ENCODE measurements at places on chromosomes 1 and 21.
A peak's percentile ranks its signal among the peaks of the same experiment; 100 is the strongest.

DNA sequence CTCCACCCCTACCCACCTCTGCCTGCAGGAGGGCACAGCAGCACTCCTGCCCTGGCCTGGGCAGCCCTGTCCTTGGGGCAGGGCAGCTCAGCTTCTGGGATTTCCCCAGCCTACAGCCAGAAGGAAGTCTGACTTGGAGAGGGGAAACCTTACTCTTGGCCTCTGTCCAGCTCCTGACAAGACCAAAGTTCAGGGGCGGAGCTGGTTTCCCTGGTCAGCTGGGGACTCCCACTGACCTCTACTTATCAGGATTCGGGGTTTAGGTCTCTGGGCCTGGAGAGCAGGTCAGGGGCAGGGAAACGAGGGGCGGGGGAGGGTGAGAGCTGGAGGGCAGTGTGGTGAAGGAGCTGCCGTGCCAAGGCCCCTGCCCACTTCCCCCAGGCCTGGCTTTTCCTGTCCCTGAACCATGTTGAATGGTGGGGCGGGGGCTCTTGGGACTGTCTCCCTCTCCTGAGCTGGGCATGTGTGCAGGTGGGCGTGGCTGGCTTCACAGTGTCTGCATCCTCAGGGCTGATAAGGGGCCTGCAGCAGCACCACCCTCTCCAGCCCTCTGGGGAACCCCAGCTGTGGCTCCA, 16.8 kb upstream of the ETV3 start:
- DNase-seq: no peak

- DNase-seq: no peak
These were observed 86.9 kb downstream of the ADARB1 start for GRCh38 chr21:45161038-45161945.

DNA sequence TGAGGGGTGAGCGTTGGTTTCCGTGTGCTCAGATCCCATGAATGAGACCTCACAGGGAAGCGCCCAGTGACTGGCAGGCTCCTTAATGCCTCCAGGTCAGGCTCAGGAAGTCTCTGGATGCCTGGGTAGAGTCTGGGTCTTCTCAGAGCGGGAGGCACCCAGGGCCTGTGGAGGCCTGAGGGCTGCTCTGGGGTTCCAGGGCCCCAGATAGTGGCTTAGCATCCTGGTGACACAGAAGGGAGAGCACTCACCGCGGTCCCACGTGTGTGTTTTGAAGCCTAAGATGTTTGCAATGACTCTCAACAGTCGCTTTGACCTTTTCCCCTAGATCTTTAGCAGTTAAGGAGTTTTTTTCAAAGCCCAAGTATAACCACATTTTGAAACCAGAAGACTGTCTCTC, 25.0 kb downstream of the PRMT2 start:
- no peak for DNase-seq

- no peak for DNase-seq
These were observed 66.1 kb upstream of the RPL11 start for GRCh38 chr1:23625459-23625858.

GRCh38 chr1:56798053-56798471, 21.1 kb downstream of the FYB2 start:
- no peak for DNase-seq

DNA sequence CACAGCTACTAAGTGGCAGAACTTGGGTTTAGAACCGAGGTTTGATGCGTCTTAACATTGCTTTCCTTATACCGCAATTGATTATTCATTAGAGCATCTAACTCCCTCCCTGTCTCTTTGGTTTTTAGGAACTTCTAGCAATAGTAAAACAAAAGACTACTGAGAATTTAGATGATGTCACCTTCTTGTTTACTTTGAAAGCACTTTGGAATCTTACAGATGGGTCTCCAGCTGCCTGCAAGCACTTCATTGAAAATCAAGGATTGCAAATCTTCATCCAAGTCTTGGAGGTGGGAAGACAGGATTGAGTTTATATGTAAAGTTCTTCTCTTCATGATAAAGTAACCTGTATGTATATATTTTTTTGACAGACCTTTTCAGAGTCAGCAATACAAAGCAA, 35.0 kb downstream of the ZYG11A start:
- no peak for DNase-seq

DNA sequence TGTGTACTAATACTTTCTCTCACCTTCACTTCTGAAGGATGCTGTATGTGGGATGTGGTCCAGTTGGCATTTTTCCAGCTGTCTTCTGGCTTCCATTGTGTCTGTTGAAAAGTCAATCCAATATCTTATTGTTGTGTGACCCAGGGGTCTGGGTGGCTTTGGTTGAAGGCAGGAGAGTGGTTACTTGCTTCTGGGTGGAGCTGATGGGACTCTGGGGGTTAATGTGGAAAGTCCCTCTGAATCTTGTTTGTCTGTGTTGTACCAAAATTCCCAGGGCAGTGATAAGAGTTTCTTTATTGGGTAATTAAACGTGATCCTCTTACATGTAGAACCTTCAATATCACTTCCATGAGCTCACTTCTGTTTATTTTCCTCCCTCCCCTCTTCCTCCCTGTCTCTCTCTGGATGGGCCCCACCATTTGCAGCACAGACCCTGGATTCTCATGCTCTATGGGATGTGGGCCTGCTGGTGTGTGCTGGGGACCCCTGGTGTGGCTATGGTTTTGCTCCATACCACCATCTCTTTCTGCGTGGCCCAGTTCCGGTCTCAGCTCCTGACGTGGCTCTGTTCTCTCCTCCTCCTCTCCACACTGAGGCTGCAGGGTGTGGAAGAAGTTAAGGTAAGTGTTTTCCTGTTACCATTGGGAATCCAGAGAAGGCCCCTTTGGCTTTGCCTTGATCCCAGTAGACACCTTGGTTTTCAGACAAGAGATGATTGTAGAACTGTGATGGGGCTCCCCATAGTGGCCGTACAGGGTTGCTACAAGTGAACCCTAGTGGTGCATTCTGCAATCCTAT, 71.5 kb downstream of the HHAT start:
- peak; percentile 14 for DNase-seq

DNA sequence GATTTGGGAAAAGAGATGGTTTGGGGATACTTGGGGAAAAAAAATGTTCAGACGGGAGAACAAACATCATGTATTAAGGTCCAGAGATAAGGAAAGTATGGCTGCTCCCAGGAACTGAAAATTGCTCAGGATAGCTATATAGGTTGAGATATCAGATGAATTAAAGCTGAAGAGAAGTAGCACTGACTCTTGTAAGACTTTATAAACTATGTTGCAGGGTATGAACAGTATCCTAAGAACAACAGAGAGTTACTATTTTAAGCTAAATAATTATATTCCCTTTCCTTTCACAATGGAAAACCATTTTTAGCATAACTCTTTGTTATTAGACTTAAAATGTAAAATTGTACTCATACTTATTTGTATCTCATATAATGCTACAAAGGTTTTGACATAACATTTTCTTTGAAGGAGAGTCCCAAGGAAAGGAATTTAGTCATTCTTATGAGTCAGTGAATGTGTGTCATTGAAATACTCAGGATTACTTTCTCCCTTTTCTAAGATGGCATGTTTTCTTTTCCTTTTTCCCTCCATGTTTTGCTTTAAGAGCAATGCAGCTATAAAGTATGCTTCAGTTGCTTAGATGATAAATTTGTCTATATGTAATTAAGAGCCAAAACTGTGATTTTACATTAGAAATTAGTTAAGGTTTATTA, 139.4 kb upstream of the KIAA1614 start:
- DNase-seq: no peak

- no peak for DNase-seq
These were observed 39.0 kb upstream of the USH2A start for GRCh38 chr1:216462066-216462775.

DNA sequence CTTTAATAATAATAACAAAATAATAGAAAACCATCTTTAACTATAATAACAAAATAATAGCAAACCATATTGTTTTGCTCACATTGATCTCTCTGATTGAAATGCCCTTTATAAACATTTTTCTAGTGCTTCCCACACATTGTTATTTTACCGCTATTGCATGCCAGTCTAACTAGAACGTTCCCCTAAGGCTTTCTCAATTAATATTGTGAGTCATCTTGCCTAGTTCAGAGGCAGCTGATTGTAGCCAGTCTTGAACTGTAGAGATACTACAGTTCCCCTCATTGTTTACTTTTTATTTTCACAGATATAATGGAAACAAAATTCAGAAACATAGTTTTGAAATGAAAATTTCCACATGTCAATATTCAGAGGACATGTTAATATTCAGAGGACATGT, 192.3 kb upstream of the ADGRL4 start:
- no peak for DNase-seq

- DNase-seq: no peak
These were observed 62.1 kb downstream of the CACNA1E start for GRCh38 chr1:181545395-181545794.

DNA sequence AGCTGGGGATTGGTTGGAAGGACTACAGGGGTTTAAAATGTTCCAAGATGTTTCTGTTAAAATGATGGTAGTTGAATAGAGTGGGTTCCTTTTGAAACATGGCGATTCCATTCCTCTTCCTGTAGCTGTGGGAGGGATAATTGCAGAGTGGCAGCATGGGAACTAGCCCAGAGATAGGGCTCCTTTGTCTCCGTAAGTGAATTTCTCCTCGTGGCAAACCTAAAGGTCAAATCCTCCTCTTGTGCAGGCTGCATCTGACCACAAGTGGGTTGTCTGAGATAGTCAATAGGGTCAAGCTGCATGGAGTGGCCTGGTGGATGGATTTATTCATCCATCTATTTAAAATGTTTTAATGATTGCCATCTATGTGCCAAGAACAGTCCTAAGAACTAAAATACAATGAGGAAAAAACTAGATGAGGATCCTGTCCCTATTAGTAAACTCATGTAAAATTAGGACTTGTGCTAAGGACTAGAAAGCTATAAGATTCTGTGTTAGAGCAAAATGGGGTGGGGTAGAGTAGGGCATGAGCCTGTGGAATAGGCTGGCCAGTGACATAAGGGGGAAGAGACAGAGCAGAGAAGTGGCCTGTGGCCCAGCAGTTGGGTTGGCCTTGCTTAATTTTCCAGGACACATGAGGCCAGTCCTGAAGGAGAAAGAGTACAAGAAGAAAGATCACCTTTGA, 89.1 kb upstream of the IVNS1ABP start:
- DNase-seq: no peak

DNA sequence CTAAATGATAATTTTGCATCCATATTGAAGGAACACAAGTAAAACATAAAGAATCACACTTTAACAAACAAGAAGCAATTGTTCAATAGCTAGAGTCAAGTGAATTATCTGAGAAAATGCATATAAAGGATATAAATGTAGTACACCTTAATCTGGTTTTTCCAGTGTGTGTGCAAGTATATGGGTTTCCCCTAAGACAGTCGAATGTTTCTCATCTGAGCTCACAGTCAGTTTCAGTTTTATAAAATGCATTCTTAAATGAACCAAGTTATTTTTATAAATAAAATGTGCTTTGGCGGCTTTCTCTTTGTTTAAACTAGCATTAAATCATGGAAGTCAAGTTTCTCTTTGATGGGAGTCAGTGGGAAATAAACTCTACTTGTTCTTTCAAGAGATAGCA, 125.9 kb downstream of the PTPRC start:
- DNase-seq: no peak

DNA sequence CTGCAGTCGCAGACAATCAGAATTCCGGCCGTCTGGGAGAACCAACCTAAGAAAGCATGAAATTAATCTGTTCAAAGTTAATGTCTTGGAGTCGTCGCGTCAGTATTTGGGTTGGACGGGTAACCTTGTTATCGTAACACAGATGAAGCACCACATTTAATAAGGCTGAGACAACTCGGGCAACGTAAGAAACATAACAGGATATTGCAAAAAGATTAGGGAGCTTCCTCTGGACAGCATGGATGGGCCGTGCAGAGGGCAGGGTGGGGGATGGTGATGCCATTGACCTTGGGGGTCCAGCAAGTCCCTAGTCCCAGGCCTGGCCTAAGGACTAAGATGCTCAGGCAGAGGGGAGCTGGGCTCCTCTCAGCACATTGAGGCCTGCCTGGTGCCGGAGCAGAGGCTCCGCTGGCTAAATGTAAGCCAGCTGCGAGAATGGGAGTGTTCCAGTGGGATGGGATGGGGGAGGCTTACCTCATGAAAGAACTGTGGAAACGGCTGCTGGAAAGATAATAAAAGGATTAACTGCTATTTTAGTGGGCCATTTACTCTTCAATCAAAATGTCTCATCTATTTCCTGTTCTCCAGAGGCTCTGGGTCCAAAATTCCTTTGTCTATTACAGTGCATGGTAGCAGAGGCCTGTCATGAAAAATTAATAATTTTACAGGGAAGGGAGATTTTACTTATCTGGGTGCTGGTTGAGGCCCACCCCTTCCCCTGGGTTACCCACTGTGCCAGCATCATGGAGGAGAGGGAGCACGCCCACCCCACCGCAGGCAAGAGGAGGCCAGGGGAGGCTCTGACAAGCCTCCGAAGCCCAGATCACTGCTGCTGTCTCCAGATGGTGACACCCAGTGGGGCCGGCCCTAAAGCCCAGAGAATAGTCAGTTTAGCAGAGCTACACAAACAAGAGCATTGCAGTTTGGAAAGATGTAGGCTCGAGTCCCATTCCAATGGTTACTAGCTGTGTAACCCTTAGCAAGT, 131.6 kb downstream of the DMRTB1 start:
- no peak for DNase-seq

- no peak for DNase-seq
These were observed 271.6 kb downstream of the KCNJ6 start for GRCh38 chr21:37644636-37645035.

DNA sequence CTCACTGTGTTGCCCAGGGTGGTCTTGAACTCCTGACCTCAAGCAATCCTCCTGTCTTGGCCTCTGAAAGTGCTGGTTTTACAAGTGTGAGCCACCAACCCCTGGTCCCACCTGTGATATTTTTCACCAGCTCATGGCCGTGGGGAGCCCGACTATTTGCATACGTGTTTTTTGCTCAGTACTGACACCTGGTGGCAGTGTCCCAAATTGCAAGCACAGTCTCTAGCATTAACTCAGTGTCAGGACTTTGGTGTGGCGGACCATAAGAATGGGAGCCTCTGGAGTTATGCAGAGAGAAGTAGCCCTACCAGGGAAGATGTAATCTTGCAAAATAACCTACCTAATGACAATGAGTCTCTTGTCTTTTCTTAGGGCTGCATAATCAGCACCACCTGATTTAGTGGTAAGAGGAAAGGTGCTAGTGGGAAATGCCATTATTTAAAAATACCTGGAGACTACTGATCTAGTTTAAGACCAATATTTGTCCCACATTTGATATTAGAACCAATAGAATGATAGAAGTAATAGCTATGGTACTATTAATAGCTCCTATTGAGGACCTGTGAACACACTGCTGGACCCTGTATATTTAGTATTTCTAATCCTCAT, 305.4 kb downstream of the DISC1 start:
- DNase-seq: no peak

DNA sequence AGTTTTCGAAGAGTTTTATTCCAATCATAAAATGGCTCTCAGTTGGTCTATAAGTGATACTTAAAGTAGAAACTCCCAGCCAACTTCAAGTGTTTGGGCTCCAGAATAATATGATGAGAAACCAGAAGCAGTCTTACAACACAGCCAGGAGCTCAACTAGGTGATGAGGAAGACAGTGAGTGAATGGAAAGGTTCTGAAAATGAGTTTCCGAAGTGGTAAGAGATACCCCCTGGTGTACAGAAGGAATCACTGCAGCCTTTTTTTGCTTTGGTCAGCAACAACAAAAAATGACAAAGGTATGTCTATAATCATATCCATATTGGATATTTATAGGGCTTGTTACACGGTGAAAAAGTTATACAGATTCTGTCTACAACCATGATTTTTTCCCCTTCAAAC, 16.5 kb downstream of the KRTAP19-1 start:
- DNase-seq: no peak

GRCh38 chr21:42299324-42300044, 15.7 kb downstream of the TFF3 start:
- DNase-seq: no peak

GRCh38 chr1:41461790-41462679, 22.4 kb downstream of the EDN2 start:
- DNase-seq: no peak
